Stimulated activated CD4-positive, alpha-beta T cell treated with anti-CD3 and anti-CD28 coated beads, TNF-alpha, amount 100 ng/mL, for 24 hours (primary cell): ENCODE measurements at places on chromosomes 11 and 22.

GRCh38 chr22:45413368-45414211 lies at the start of the genes RIBC2 and SMC1B:
TSS of gene RIBC2 (plus strand) at chr22:45413693. CDS start at chr22:45413887, 194 bp downstream.
TSS of gene SMC1B (minus strand) at chr22:45413599. CDS start at chr22:45413567, 32 bp downstream.
- peak; percentile 89 for DNase-seq

- DNase-seq = no peak
These were observed 99.8 kb upstream of the ALX4 start for GRCh38 chr11:44409558-44410236.

DNA sequence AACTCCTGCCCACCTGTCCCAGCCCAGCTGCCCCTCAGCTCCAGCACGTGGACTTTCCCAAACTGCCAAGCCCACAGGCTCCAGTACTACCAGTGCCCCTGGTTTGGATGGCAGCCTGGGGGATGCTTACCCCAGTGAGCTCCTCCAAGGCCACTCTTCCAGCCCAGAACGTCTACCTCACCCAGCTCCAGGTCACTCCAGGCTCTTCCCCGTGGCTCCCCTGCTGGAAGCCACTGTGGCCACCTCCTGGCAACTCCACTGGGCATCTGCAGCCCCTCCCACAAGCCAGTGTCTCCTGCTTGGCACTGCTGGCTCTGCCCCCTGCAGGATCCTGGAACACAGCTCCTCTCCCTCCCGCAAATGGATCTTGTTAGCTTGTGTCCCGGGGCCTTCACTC lies 29.3 kb downstream of the LMO1 start:
- DNase-seq = no peak

GRCh38 chr11:46238078-46238966 lies 39.1 kb upstream of the CREB3L1 start:
- peak; percentile 29 for DNase-seq

GRCh38 chr11:5380740-5381342 lies 2.8 kb upstream of the OR51M1 start:
- no peak for DNase-seq

GRCh38 chr11:33064033-33064825 lies 24.9 kb downstream of the TCP11L1 start:
- no peak for DNase-seq

GRCh38 chr11:117734601-117735024 lies 62.4 kb downstream of the DSCAML1 start:
- DNase-seq = no peak

DNA sequence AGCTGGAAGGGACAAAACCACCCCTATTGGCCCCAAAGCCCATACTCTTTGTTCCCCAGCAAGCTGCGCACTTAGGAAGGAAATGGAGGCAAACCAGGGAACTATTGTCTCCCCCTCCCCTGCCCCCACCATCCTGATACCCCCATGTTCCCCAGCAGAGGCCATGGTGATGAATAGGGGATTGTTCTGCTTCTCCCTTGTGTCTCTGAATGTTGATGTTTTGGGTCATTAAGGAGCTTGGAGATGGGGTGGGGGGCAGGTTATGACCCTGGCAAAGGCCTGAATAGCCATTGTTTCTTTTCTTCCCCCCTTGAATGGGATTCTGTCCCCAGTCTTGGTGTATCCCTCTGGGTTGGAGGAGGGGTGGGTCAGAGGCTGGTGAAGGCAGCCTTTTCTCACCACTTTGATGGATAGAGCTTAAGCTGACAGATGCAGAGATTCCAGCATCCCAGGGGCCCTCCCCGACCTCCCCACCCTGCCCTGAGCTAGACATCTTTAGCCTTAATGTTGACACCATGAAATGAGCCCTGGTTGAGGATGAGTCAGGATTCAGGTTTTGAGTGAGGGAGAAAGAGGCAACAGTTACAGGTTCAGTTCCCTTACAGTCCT lies 8.3 kb downstream of the DTX4 start:
- no peak for DNase-seq

DNA sequence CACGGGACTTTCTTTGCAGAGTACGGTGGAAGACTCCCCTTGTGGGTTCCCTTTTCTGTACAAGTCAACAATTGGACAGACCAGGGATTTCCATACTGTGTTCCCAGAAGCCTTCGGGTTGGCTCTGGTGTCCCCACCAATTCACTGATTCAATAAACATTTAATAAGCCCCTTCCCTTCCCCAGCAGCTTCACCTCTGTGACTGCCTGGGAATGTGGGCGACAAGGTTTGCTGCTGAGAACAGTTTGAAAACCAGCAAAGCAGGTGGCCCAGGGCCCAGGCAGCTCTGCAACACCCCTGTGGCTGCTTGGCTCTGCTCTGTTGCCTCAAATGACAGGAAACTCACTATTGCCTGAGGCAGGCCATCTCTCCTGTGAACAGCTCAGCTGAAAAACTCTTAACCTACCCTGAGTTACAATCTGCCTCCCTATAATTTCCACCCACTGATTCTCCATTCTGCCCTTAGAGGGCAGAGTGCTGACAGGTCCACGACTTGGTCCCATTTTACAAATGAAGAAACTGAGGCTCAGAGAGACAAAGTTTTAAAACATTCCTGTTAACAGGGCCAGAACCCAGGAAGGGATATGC lies 10.4 kb downstream of the ADORA2A start:
- DNase-seq = no peak

DNA sequence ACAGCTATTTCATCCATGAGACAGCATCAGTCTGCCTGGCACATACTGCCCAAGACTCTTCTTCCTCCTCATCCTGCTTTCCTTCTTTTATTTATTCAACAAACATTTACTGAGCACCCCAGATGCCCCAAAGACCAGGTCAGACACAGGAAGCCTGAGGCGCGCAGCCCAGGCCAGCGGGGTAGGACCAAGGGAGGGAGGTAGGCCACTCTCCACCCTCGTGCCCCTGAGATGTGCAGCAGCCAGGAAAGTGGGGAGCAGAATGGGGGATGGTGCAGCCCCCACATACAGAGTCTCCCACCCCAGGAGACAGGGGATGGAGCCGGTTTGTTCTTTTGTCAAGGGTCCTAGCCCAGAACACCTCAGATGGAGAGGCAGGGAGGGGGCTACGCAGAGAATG lies 4.2 kb upstream of the IL2RB start:
- no peak for DNase-seq

DNA sequence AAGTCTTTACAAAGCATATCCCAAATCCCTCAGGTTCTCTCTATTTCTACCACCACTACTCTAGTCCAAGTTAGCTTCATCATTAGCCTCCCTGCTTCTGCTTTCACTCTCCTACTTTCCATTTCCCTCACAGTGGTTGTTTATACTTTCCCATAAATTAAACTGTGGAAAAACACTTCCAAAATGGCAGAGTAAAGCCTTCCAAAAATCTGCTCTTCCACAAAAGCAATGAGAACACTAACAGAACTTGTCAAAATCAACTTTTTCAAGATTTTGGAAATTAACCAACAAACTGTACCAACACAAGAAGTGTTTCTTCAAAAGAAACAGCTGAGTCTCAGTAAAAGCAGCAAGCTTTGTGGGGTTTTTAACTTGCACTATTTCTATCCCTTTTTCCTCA lies 71.8 kb downstream of the TTC28 start:
- DNase-seq = no peak

DNA sequence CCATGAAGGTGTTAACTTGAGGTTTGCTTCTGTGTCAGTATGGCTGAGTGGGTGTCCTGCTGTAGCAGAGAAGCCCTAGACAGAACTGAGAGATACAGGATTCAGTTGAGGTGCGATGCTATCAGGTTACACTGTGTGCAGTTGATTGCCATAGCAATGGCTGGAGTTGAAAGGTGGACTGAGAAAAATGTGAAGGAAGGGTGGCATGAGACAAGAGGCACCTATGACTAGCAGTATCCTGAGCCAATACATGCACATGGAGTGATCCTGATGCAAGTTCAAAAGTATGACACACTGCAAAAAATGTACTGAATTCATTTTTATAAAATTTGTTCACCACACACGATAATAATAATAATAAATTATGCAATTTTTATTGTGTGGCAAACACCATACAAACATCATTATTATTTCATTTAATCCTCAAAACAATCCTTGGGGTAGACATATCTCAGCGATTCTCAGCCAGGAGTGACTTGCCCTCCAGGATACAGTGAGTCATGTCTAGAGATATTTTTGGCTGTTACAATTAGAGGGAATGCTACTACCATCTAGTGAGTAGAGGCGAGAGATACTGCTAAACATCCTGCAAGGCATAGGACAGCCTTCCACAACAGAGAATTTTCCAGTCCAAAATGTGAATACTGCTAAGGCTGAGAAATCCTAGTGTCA lies 3.9 kb upstream of the PIWIL4 start:
- DNase-seq = no peak

DNA sequence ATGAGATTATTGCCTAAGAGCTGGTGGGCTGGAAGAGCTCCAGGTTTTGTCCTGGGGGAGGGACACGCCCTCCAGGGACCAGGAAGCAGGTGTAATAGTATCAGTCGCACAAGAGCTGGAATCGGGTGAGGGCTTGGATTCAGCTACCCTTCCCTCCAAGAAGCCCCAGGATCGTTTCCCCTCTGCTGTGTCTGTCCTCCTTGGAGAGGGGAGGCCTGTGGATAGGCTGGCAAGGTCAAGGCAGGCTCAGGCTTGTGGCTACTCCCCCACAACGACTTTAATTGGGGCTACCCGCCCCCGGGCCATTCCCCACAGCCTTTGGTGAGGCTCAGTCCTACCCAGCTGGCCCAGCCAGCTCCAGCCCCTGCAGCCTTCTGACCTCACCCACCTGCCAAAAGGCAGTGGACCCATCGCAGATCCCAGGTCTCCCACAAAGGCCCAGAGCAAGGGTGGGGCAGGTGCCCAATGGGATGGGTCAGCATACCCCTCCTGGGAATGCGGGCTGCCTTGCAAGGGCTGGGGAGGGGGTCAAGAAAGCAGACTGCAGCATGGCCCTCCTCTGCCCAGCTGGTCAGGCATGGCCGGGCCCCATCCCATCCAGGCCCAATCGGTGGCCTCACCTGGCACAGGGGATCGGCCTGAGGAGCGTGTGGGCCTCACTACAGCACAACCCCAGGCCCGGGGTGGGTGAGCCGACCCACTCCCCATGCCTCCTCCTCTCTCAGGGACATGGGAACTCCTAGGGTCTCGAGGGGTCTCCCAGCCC lies 1.0 kb downstream of the CTSD start:
- DNase-seq = no peak

- DNase-seq = no peak
These were observed 51.0 kb downstream of the MYO7A start for GRCh38 chr11:77179048-77179447.

DNA sequence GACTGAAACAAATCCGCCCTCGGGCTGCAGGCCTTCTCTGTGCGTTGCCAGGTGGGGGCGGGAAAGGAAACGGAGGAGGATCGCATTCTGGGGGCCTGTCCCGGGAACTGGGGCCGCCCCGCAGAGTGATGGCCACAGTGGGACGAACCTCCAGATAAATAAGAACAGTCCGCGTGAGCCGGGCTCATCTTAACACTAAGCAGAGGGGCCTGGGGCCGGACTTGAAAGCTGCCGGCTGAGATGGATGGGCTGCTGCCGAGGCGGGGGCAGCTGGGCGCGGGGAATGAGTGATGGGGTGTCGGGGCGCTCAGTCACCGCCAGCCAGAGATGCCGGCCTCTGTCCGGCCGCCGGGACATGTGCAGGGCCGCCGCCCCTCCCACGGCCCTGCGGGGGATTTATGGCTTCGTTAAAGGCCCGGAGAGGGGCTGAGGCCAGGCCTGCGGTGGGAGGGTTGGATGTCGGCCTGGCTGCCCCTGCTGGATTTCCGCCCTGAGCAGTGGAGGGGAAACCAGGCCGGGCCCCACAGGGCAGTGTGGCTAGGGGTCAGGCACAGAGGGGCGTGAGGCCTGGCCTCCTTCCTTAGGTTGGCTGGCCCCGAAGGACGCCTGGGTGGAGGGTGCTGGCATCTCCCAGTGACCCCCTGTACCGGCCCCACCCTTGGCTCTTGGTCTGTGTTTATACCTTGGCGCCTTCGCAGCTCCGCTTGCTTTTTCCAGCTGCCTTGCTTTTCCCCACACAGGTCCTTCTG lies 45.3 kb upstream of the CD82 start:
- DNase-seq = no peak

DNA sequence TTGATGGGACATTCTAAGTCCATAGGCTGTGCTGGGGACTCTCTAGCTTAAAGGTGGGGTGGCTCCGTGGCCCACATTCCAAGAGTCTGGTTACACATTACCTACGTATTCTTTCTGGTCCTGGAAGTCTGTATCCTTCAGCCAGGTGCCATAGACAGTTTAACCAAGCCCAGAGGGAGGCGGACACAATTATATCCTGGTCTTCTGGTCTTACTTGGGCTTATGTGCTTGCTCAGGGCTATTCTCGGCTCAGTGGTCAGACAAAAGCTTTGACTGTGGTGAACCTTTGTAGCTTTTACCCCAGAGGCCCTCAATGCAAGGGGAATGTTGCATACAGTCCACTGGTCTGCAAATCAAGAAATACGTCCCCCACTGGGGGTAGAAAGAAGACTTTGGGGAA lies 3.4 kb upstream of the INCENP start:
- no peak for DNase-seq

DNA sequence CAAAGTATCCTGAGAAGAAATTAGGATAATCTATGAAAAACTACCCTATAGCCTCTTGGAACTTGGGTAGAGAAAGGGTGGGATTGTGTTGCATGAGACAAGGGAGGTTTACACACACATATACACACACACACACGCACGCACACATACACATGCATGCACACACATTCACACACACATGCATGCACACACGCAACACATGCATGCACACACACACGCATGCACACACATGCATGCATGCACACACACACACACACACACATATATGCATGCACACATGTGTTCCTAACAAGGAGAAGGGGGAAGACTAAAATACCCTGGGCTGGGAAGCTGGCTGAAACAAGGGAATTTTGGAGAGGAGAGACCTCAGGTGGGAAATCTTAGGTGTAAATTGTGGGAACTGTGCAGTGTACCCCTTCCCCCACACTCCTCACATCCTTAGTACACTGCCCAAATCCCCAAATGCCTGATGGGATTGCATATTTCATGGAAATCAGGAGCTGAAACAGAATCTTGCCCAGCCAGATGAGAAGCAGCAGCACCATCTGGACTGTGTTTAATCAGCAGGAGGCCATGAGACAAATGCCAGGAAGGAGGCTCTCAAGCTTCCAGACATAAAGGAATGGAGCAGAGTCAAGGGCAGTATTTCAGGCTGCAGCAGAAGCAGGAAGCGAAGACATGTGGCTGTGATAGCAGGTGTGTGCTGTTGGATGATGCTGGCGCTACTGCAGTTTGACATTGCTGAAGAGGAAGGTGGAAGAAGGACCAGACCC lies 14.6 kb upstream of the POLD3 start:
- no peak for DNase-seq

GRCh38 chr22:37371911-37372310 lies 55.4 kb downstream of the ELFN2 start:
- no peak for DNase-seq

GRCh38 chr22:50607659-50608020 lies 7.0 kb downstream of the MAPK8IP2 start:
- no peak for DNase-seq
